Ovary (tissue), 10 donors: ENCODE measurements at places on chromosomes 16 and 17.
A peak's percentile ranks its signal among the peaks of the same experiment; 100 is the strongest.

- H3K4me3 ChIP-seq: no peak overlapping the region
- H3K27me3 ChIP-seq: no peaks in the 10 kb centered on the region
- H3K4me1 ChIP-seq: peaks cover 13% of the 10 kb centered on the region
- no peak overlapping the region for H3K27ac ChIP-seq
- no peak for DNase-seq
Measured at GRCh38 chr17:57855391-57856035, 5.7 kb upstream of the MRPS23 start.

- DNase-seq: no peak
- no peaks in the 10 kb centered on the region for H3K27me3 ChIP-seq
- peaks cover 3% of the 10 kb centered on the region for H3K4me1 ChIP-seq
- H3K36me3 ChIP-seq: no peaks in the 10 kb centered on the region
Measured at GRCh38 chr17:7742729-7743128, 25.2 kb downstream of the DNAH2 start.

DNA sequence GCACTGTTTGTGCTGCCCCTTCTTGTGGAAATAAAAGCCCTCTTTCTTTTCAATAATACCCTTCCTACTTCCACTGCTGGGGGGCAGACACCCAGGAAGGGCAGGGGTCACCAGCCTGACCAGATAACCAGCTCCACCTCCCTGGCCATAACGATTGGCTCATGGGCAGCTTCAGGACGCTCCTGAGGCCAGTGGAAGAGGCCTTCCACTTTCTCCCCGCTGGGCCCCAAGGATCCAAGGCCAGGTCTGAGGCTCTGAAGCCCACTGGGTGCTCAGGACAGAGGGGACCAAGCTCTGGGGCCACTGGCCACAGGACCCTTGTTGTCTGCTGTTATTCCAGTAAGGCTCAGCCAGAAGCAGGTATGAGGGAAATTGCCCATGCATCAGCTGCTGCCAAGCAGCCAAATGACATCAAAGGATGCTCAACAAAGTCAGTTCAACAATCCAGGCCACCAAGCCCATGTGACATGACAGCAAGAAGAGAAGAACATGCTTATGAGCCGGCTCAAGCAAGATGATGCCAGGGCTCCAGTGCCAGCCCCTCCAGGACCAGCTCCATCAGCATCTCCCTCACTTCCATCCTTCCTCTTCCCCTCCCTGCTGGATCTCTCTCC is 238.8 kb downstream of the ZNF423 start:
- H3K4me3 ChIP-seq: no peak overlapping the region
- peak; percentile 13 for DNase-seq
- no peaks in the 10 kb centered on the region for H3K36me3 ChIP-seq

GRCh38 chr16:84032458-84033178 is 10.0 kb downstream of the SLC38A8 start:
- H3K4me3 ChIP-seq: no peak overlapping the region
- H3K27ac ChIP-seq: no peak overlapping the region
- no peak for DNase-seq
- H3K36me3 ChIP-seq: no peaks in the 10 kb centered on the region

DNA sequence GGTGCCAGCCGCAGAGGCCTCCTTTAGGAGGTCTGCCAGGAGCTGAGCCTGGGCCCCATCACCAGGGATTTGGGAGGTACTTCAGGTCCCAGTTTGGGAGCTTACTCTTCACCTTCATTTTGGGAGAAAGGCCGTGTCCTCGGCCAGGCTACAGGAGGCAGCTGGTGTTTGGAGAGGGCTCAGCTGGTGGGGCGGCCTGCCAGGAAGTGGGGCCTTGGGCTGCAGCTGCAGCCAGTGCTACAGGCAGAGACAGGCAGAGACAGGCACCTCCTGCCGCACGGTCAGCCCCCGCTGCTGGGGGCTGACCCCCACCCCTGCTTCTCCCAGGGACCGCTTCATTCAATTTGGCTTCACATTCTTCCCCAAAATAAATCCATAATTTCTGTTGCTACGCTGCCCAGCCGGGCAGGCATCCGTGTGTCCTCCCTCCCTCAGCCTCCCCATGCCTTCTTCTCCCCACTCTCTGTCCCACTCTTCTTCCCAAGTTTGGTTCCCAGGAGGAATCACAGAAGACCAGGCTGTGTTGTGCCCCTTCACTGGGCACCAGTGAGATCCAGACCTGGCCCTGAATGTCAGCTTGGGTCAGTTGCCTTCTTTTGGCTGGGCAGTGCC is 6.1 kb downstream of the TMEM235 start:
- peaks cover 7% of the 10 kb centered on the region for H3K4me1 ChIP-seq
- no peaks in the 10 kb centered on the region for H3K27me3 ChIP-seq
- peak; percentile 67 for DNase-seq
- H3K27ac ChIP-seq: no peak overlapping the region
- no peak overlapping the region for H3K4me3 ChIP-seq
- H3K36me3 ChIP-seq: no peaks in the 10 kb centered on the region

DNA sequence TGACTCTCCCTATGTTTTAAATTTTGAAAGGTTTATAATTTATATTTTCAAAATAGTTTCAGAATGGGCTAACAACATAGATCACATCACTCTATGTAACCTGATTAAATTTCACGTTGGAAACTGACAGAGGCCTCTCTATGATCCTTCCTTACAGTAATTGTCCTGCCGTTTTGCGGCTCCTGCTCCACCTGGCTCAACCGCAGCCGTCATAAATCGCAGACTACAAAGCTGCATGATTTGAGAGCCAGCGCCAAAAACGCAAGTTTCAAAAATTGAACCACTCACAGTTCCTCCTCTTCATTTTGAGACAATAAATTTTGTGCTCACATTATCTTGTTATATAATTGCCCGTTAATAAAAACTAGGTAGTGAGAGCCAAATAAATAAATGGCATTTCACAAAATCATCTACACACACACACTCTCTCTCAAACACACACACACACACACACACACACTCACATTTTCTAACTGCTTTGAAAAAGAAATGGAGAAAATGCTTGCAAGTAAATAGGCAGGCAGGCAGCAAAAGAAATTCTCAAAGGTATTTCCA is 263.1 kb upstream of the PSMD7 start:
- no peaks in the 10 kb centered on the region for H3K36me3 ChIP-seq
- no peaks in the 10 kb centered on the region for H3K4me1 ChIP-seq
- no peak for DNase-seq
- H3K27ac ChIP-seq: no peak overlapping the region
- no peak overlapping the region for H3K4me3 ChIP-seq
- no peaks in the 10 kb centered on the region for H3K27me3 ChIP-seq

DNA sequence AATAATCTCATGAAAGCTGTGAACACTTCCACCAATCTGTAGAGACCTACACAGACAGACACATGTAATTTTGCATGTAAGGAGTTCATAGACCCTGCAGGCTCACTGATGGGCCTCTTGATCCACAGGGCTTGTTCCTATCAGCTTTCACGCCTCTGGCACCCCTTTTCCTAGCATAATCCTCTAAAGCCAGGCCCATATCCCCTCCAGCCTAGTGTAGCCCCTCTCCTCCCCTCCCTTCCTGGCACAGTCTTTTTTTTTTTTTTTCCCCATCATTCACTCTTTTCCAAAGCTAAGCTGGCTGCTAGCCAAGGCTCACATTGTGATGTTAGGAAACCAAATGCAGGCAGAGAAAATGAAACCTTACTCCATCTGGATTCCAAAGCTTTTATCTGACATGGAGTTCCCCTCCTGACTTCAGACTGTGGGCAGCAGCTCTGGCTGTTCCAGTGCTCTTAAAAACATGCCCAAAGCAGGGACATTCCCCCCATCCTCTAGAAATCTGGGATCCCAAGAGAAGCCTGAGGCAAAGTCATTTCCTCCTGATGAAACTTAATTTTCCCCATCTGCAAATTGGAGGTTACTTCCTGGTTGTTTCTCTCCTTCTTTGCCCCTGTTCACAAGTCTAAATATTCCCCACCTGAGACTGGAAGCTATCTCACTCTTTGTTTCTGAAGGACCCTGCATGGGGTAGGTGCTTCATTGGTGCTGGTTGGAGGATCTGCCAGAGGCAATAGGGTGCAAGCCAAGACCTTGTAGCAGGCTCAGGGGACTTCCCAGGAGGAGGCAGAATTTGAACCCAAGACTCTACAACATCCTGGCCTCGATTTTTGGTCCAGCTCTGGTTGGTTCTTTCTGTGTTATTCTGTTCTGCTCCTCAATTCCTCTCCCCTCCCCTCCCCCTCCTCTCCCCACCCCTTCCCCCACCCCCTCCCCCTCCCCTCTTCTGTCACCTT is 9.9 kb upstream of the CCL5 start:
- H3K27me3 ChIP-seq: no peaks in the 10 kb centered on the region
- no peaks in the 10 kb centered on the region for H3K36me3 ChIP-seq
- no peak overlapping the region for H3K27ac ChIP-seq
- DNase-seq: no peak

DNA sequence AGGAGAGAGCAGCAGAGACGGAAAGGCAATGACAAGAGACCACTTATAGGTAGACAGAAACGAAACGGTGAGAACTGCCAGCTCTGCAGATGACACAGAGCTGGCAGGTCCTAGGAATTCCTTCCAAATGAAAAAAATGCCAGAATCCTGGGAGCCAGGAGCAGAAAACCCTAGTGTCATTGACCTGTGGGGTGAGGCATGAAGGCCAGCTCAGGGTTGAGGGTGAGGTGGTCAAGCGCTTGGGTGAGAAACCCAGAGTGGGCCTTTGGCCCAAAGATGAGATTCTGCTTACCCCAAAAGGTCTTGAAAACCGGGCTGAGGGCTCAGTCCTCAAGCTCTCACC is 9.2 kb downstream of the HIC1 start:
- no peak for DNase-seq
- H3K4me3 ChIP-seq: no peak overlapping the region
- H3K27ac ChIP-seq: peak overlapping the region; percentile 89
- H3K27me3 ChIP-seq: no peaks in the 10 kb centered on the region
- H3K36me3 ChIP-seq: no peaks in the 10 kb centered on the region
- peaks cover 47% of the 10 kb centered on the region for H3K4me1 ChIP-seq

GRCh38 chr17:82077617-82078358 is 12.2 kb upstream of the DUS1L start:
- peaks cover 2% of the 10 kb centered on the region for H3K4me1 ChIP-seq
- no peaks in the 10 kb centered on the region for H3K27me3 ChIP-seq
- no peaks in the 10 kb centered on the region for H3K36me3 ChIP-seq
- DNase-seq: no peak
- no peak overlapping the region for H3K27ac ChIP-seq

DNA sequence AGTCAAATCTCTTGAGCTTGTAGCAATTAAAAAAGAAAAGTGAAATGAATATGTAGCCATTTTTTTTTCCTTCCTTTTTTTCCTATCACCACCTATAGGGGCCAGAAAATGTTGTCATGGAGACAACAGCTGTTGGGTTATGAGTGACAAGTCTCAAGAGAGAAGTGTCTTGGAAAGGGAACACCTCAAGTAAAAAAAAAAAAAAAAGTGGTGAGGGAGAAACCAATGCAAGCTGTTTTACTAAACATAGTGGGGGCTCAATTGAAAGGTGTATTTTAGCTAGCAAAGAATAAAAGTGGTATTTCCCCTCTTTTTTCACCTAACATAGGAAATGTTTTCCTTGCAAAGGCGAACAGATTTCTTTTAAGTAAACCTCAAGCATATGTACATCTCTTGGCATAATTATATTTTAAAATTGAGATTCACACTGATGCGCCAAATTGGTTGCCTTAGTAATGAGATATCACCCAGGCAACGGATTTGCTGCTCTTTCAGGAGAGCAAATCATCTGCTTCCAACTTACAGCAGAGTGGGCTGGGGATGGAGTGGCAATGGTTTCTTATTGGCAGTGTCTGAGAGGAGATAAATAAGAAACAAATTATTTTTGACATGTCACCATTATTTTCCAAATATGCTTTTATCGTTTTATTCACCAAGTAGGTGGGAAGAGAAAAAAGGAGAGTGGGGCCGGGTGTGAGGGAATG is 183.6 kb downstream of the MYO1D start:
- H3K4me1 ChIP-seq: no peaks in the 10 kb centered on the region
- H3K36me3 ChIP-seq: no peaks in the 10 kb centered on the region
- no peak for DNase-seq
- no peak overlapping the region for H3K4me3 ChIP-seq

DNA sequence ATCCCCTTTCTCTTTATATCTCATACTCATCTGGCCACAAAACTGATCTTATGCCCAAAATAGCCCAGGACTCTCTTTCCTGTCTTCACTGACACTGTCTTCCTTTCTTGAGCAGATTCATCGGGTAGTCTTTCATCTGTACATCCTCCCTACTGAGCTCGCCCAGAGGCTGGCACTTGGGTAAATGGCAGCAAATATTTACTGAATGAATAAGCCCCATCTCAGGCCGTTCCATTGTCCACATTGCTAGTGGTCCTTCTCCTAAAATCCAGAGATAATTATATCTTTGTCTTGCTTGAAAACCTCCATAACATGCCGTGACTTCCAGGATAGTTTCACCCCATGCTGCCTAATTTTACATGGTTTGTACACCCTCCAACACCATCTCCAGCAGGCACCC is 158.1 kb upstream of the SDK2 start:
- H3K27ac ChIP-seq: no peak overlapping the region
- no peaks in the 10 kb centered on the region for H3K4me1 ChIP-seq
- DNase-seq: no peak
- H3K27me3 ChIP-seq: no peaks in the 10 kb centered on the region

DNA sequence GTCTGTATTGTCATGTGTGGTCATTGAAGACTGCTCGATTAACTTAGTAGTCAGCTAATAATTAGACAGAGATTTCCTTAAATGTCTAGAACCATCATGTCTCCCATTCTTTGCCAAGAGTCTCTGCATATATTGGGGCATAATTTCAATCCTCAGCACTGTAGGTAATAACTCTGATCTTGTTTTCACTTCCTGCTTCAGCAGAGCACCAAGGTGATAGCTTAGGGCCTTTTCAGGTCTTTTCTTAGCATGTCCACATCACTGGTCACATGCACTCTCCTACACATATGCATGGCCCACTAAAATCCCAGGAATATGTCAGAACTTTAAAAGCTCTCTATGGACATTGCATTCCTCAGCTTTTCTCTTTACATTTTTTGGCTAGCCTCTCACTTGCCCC is 110.3 kb upstream of the NACA2 start:
- no peak overlapping the region for H3K4me3 ChIP-seq
- no peak overlapping the region for H3K27ac ChIP-seq
- no peaks in the 10 kb centered on the region for H3K4me1 ChIP-seq

DNA sequence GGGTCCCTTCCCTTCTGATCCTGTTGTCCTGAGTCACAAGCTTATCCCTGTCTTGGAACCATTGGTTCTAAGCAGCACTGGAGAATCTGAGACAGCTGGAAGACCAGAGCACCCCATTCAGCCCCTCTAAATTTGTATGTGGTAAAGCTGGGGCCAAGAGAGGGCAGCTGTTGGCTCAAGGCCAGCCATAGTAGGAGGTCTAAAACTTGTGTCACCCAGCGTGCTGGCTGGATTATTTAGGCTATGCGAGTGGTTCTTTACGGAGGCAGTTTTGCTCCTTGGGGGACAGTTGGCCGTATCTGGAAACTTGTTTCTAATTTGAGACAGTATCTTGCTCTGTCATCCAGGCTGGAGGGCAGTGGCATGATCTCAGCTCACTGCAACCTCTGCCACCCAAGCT is 69.6 kb upstream of the GSE1 start:
- no peaks in the 10 kb centered on the region for H3K36me3 ChIP-seq
- H3K27ac ChIP-seq: no peak overlapping the region
- H3K4me1 ChIP-seq: peaks cover 10% of the 10 kb centered on the region
- peak; percentile 37 for DNase-seq
- no peak overlapping the region for H3K4me3 ChIP-seq
- H3K27me3 ChIP-seq: no peaks in the 10 kb centered on the region

GRCh38 chr17:36506249-36506826 is 19.9 kb downstream of the ZNHIT3 start:
- H3K4me1 ChIP-seq: no peaks in the 10 kb centered on the region
- H3K27me3 ChIP-seq: no peaks in the 10 kb centered on the region
- no peaks in the 10 kb centered on the region for H3K36me3 ChIP-seq
- H3K27ac ChIP-seq: no peak overlapping the region
- H3K4me3 ChIP-seq: no peak overlapping the region

- H3K4me3 ChIP-seq: no peak overlapping the region
- peak overlapping the region; percentile 73 for H3K27ac ChIP-seq
- no peaks in the 10 kb centered on the region for H3K36me3 ChIP-seq
- no peaks in the 10 kb centered on the region for H3K27me3 ChIP-seq
Measured at GRCh38 chr17:1736348-1737281, 6.1 kb upstream of the SERPINF2 start.
